ENCODE measurements at places on chromosomes 3 and 15.

DNA sequence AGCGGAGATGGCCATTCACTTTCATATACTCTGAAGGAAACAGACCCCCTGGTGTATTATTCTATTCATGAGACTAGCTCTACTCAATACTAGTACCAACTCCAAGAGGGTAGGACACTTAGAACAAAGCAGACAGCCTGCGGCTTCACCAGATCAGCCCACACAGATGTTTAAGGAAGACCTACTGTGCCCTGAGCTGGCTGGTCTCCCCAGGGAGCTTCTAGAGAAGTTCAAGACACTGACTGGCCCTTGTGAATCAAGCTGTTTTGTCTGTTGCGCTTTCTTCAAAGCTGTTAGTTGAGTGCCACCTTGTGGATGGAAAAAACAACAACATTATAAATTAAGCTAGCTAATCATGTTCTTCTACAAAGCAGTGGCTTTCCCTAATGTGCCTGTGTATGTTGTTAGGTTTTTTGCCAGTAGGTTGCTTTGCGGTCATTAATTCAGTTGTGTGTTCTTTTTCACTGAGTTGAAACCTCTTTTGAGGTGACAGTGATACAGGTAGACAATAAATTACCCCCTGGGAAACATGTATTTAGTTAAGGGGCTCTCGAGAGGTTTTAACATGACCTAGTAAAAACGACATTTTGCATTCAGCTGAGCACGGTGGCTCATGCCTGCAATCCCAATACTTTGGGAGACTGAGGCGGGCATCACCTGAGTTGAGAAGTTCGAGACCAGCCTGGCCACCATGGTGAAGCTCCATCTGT lies 64.2 kb upstream of the MYZAP start:
- no peak for DNase-seq

DNA sequence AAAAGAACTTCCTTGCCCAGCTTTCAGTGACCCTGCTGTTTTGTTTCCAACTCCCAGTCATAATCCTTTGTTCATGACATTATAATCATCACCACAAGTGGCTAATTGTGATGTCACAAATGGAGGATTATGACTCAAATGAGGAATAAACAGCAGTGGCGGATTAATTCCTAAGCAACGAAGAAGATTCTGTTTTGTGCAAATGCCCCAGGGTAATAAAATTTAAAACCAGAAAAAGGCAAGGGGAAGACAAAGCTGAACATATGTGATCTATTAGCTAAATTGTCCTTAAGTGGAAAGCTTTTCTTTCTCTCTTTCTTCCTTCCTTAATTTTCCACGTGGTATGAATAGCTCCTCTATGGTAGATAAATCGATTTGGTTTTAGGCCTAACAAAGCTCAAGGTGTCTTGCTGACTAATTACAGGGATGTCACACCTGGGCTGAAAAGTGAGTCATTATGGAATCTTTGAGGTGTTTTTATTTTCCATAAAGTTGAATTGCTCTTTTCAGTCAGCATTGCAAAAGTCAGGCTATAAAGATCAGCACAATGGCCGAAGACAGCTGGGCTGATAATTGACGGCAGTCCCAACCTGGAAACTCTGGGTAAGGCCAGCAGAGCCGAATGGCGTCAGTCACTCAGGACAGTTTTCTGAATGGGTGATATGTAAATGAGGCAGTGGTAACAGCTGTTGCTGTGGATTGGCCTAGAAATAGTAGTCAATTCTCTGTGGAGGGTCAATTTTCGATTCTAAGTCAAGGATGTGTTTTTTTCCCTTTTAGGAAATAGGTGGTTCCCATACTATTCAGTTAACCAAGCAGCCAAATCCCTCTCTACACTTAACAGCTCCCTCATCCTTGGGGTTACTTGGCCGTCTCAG lies 121.5 kb downstream of the PTPRG start:
- DNase-seq, result no peak

DNA sequence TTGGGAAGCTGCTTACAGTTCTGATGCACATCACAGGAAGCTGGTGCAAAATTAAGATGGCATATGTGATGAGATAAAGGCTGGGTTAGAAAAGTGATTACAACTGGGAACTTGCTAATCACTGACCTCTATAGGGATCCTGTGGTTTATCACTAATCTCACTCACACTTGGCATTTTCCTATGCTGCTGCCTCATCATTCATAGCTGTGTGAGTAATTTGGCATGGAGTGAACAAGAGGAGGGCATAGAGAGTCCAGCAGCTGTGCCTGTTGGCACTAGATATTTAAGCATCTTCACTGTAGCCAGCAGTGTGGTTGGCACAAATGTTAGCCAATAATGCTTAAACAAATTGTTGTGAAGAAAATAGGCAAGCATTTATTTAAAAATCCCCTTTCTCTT lies 217.7 kb upstream of the CGNL1 start:
- DNase-seq, result no peak

DNA sequence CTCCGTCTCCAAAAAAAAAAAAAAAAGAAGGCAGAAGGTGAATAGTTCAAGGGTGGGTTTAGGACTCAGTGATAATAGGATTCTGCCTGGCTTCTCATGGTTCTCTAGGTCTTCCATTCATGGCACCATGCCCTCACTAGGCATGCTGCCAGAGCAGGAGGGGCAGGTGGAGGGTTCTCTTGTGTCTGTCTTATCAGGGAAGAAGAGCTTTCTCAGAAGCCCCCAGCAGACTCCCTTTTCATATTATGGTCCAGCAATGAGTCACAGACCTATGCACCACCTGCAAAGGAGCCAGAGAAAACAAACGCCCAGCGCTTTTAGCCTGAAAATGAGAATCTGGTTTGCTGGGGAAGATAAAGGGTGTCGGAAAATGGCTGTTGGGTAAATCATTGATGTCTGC lies 3.0 kb downstream of the CCR2 start:
- no peak for DNase-seq

GRCh38 chr3:45927881-45928280 lies 15.4 kb upstream of the CXCR6 start:
- no peak for DNase-seq

GRCh38 chr3:185721970-185722369 lies 102.9 kb downstream of the IGF2BP2 start:
- no peak for DNase-seq

DNA sequence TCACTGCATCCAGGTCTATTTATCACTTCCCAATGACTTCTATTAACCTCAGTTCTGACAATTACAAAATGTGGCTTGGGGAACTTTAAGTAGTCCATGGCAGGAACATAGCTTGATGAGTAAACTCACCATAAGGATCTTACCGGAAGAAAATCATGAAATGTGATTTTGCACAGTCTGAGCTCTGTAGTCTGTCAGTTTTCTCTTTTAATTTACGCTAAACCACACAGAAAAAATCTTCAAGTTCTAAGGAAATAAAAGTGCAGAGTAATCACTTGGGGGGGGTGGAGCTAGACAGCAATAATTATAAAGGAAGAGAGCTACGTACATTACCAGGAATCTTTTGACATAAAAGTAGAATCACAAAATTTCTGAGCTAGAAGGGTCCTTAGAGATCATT lies 9.2 kb downstream of the TBC1D5 start:
- no peak for DNase-seq

DNA sequence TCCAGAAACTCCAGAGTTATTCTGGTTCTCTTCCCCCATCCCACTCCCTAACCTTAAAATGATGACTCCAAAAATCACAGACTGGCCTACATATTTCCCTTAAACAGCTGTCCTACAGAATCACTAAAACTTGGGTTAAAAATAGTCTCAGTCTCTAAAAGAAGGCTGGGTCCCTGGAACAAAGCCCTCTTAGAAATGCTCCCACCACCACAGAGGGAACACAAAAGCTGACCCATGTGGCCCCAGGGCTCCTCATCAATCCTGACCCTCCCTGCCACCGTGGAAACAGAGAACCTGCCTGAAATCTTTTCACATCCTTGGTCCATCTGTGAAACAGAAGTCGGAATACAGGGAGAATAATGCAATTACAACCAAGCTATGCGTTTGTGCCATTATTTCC lies 55.7 kb upstream of the DCLK3 start:
- DNase-seq, result no peak

DNA sequence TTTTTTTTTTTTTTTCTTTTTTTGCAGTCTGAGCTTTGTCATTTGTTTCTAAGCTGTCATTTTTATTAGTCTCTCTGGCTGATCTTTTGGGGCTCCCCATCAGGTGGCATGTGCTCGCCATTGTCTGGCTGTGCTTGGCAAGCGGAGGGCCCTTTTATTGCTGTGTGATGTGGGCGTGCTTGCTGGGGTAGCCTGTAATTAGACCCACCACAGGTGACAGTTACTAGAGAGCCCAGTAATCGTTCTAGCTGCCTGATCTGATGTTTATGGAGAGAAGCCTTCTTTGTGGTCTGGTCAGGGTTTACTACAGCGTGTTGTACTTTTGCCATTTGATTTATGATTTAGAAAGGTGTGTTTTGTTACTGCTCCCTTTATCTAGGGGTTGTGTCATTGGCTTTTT lies 179.9 kb downstream of the MCTP2 start:
- no peak for DNase-seq

DNA sequence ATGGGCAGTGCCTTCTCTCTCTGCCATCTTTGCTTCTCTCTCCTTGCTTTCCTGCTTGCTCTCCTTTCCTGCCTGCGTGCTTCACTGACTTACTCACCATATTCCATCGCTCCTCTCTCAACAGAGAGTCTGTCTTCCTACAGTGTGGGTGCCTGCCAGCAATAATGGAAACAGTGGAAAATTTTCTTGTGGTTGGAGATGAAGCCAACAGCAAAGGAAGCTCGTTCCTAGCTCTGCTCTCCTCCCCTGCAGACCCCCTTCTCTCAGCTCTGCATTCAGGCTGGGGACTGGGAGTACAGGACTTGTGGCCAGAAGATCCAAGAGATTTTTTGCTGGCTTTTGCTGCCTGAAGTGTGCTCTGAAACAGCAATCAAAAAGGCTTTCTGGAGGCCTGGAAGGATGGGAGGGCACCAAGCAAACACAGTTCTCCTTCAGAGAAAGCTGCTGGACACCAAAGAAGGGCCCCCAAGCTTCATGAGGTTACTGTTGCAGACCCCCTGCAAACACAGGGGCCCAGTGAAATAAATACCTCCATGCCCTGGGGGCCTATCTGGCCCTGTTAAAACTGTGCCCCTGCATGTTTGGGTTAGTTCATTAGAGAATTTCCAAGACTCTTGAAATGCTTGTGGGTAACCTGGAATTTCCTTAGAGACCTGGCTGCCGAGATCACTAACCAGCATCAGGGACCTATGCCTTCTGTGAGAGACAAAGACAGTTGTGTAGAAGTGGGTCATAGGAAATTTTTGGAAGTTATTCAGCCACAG lies 149.9 kb upstream of the RASGRP1 start:
- no peak for DNase-seq

DNA sequence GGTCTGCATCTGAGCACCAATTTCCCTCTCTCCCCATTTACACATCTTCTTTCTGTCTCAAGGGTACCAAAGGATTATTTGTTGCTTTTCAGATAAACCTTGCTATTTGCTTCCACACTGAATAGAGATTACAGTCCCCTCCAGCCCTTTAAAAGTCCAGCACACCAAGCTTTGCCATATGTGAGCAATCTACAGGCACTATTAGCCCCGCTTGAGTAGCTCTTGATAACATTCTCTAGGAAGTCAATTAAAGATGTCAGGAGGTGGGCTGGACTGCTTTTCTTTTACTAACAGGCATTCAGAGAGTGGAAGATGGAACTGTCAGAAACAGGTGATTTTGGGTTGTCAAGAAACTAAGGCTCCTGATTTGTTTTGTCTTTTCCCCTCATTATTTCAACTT lies 417.0 kb downstream of the ROBO2 start:
- no peak for DNase-seq

GRCh38 chr15:85496551-85497171 lies 116.3 kb downstream of the AKAP13 start:
- DNase-seq, result no peak

GRCh38 chr3:55601366-55602080 lies 114.4 kb upstream of the WNT5A start:
- DNase-seq, result no peak

DNA sequence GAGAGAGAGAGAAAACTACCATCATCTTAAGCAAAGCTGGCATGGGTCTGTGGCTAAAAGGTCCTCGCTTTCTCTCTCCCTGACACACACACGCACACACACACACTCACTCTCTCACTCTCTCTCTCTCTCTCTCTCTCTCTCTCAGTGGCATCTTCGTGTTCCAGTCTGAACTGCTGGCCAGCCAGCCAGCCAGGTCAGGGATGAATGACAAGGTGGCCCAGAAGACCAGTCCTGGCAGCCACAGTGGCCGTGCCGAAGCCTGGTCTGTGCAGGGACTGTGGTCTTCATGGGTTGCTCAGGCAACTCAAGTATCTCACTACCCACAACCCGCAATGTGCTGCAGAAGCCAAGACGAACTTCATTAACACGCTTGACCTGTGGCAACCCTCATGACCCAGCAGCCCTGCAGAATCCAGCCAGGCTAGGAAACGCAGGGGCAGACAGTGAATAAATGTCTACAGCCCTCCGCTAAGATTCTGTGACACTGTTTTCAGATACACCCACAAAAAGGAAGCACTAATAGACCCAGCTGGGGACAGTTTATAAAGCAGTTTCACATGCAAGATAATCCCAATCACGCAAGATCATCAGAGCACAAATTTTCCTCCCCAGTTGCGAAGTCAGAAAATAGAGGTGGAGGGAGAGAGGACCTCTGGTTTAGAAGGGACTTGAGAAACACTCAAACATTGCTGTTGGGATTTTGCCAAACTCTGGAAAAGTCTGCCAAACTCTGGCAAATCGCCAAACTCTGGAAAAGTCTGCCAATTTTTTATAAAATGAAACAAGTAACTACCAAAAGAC lies 66.4 kb downstream of the XXYLT1 start:
- DNase-seq, result no peak

- no peak for DNase-seq
These were observed 27.2 kb downstream of the TFRC start for GRCh38 chr3:196054661-196055060.

- DNase-seq, result no peak
These were observed 23.5 kb upstream of the TSC22D2 start for GRCh38 chr3:150384296-150385212.

DNA sequence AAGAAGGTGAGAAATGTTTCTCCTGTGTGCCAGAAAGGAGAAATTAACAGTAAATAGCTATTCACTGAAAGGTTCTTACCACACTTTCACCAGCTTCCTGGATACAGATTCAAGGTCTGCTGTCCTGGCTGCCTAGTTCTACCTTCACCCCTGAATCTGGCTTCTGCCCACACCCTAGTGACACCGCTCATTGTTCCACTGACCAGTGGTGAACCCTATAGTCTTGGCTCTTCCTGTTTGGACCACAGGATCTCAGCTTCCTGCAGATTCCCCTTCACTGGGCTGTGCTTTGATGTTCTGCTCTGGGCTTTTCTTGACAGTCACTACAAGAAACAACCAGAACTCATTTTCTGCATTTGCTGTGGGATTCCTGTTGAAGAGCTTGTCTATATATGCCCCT lies 250.0 kb downstream of the XXYLT1 start:
- DNase-seq, result no peak

GRCh38 chr3:28846971-28847478 lies 433.8 kb upstream of the RBMS3 start:
- DNase-seq, result no peak

DNA sequence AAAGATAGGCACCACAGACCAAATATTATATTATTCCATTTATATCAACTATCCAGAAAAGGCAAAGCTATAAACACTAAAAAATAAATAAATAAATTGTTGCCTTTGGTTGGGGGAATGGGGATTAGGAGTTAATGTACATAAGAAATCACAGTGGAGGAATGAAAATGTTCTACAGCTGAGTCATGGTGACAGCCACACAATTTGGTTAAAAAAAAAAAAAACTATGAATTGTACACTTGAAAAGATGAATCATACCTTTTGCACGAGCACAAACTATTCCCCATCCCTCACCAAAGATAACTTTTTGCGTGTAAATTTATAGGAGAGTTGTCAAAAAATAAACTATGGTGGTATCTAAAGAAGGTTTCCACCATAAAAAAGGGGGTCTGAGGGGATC lies 103.2 kb downstream of the TBC1D5 start:
- DNase-seq, result no peak
